Activated CD8-positive, alpha-beta T cell treated with anti-CD3 and anti-CD28 coated beads, Interleukin-2, amount 10 ng/mL, durations not matched to agents 7 days and 5 days (primary cell): ENCODE measurements at places on chromosomes 7 and 10.

- peak; percentile 82 for DNase-seq
These were observed 45.9 kb upstream of the KCNIP2 start for GRCh38 chr10:101889256-101890210.

GRCh38 chr7:88073626-88074025, 139.6 kb downstream of the ADAM22 start:
- DNase-seq = no peak

DNA sequence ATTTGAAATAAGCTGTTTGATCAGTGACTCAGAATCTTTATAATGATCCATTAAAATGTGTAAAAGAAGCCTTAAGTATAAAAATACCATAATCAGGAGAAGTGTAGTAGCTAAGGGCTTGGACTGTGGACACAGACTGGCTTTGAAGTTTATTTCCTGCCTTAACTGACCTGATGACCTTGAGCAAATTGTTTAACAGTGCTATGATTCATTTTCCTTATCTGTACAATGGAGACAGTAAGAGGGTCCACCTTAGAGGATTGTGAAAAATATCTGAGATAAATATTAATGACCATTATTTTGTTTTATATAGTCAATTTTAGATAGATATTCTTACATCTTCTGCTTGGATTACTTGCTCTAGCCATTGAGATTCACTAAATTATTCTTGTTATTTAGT, 13.3 kb upstream of the RPA3 start:
- no peak for DNase-seq

DNA sequence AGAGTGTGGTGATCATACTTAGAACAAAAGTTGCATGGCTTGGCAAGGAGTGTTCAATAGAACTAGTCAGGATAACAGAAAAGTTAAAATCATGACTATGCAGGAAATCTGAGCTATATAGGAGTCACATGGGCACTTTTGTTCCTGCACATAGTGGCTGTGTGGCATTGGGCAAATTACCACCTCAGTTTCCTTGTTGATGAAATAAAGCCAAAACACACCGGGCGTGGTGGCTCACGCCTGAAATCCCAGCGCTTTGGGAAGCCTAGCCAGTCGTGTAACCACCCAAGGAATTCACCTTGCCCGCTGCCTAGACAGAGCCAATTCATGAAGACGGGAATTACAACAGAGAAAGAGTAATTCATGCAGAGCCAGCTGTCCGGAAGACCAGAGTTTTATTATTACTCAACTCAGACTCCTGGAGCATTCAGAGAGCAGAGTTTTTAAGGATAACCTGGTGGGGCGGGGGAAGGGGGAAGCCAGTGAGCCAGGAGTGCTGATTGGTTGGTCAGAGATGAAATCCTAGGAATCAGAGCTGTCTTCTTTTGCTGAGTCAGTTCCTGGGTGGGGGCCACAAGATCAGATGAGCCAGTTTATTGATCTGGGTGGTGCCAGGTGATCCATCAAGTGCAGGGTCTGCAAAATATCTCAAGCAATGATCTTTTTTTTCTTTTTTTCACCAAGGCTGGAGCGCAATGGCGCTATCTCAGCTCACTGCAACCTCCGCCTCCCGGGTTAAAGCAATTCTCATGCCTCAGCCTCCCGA, 6.4 kb upstream of the MKRN1 start:
- no peak for DNase-seq

- no peak for DNase-seq
These were observed 29.4 kb downstream of the CDK14 start for GRCh38 chr7:90625562-90625961.

GRCh38 chr7:128203047-128203491, 38.0 kb upstream of the LEP start:
- no peak for DNase-seq

DNA sequence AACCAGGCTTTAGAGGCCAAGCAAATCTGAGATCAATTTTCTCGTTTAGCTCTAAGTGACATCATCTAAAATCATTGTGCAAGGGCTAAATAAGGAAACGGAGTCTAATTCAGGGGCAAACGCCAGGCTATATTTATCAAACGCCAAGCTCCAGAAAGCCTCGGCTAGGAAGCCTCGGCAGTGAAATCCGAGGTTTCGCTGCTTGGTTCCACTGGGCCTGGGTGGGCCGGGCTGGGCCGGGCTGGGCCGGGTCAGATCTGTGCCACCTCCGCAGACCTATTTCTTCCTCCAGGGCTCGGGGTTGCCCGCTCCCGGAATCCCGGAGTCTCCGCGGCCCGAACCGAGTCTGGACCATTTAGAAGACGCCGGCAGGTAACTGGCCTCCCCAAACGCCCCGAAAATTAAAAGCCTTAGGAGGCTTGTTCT, 459 bp upstream of the FEZF1 start:
- DNase-seq = no peak

- DNase-seq = no peak
These were observed 97.7 kb upstream of the FEZF1 start for GRCh38 chr7:122402235-122402634.

DNA sequence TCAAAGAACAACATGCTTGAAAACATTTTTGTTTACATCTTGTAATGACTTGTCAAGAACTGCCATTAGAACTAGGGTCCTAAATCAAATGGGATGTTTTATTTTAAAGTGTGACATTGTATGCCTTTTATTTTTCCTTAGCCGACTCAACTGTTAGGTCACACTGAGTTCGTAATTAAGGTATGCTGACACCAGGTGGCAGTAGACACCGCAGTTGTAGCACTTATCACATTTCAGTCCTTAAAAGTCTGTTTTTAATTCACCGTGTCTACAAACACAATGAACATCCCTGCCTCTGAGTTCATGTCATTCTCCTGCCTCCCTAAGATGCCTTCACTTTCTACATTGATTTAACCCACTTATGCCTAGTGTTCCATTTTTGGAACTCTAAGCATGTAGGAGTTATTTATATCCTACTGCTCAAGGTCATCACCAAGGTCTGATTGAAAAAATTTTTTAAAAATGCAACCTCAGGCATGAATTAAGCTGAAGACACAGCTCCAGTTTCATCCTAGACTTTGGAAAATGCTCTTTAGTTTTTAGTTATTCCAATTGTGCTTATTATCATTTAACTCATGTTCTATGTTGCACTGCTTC, 186.1 kb downstream of the BMPER start:
- DNase-seq = no peak

DNA sequence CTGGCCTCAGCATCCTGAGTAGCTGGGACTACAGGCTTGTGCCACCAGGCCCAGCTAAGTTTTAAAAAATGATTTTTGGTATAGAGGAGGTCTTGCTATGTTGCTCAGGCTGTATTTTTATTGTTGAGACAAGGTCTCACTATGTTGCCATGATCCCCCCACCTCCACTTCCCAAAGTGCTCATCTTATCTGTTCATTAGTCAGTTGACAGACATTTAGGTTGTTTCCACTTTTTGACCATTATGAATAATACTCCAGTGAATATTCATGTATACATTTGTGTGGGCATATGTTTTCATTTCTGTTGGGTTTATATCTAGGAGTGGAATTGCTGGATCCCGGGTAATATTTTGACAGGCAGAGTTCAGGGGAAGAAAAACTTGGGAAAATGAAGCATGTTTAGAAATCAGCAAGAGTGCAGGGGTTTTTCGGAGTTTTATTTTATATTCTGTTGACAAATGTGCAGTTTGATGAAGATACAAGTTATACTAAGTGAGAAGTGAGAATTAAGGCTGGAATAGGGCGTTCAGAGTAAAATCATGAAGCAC, 2.7 kb upstream of the SCD start:
- DNase-seq = no peak

GRCh38 chr7:71735961-71736556, 604.1 kb downstream of the GALNT17 start:
- peak; percentile 56 for DNase-seq

- DNase-seq = peak; percentile 77
These were observed 37.6 kb downstream of the ENTPD1 start for GRCh38 chr10:95793401-95794045.
